Sigmoid colon (tissue), 7 donors: ENCODE measurements at places on chromosomes 11 and 22. TPM values are rescaled to one million over a fixed set of nuclear protein-coding genes. Genes with fewer than 3 reads are reported as not detected.
A peak's percentile ranks its signal among the peaks of the same experiment; 100 is the strongest.

DNA sequence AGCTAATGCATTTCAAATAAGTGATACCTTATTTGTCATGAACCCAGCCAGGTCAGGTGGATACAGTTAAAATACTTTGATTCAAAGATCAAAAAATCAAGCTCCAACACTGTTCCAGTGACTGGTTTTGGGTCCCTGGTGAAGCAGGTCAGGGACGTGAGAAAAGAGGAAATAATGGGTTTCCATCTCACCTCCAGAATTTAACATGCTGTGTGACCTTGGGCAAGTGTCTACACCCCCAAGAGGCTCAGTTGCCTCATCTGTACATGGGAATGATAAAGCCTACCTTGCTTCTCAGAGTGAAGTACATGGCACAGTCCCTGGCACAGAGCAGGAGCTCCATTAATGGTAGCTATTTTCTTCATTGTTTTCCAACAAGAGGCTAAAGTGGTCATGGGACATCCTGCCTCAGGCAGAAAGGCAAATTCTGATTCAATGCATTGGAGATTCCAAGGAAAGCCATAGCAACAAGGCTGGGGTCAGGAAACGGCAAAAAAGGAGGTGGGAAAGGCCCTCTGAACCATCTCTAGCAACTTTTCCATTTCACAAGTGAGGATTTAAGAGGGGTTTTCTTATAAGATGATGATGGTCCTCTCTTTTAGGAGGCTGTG, 108.5 kb downstream of the CSNK2A3 start:
- H3K4me3 ChIP-seq, result no peak overlapping the region
- no peak for DNase-seq
- no peaks in the 10 kb centered on the region for H3K4me1 ChIP-seq
- no peaks in the 10 kb centered on the region for H3K36me3 ChIP-seq
- no peaks in the 10 kb centered on the region for H3K27me3 ChIP-seq

- H3K27me3 ChIP-seq, result no peaks in the 10 kb centered on the region
- no peak overlapping the region for H3K4me3 ChIP-seq
- H3K27ac ChIP-seq, result no peak overlapping the region
Measured at GRCh38 chr22:47484960-47485569, 722.6 kb downstream of the TBC1D22A start.

GRCh38 chr11:73187854-73188253, 30.2 kb upstream of the P2RY2 start:
- H3K36me3 ChIP-seq, result no peaks in the 10 kb centered on the region
- H3K27ac ChIP-seq, result no peak overlapping the region
- peaks cover 10% of the 10 kb centered on the region for H3K4me1 ChIP-seq
- no peak overlapping the region for H3K4me3 ChIP-seq
- H3K27me3 ChIP-seq, result no peaks in the 10 kb centered on the region

Gene BRSK2
- 1.9 TPM for total RNA-seq

DNA sequence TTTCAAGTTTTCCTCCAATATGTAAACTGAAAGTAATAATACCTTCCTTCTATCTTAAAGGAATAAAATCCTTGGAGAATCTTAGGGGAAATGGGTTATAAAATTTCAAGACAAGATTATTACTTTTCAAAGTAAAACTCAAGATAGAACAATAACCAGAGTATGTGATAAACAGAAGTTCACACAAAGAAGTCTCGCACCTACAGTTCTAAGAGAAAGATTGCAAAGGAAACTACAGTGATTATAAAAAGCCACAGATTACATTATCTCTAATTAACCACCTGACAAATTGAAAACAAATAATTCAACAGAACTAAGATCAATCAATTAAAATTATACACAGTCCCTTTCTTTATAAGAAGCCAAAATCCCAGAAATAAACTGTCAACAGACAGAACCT, 34.0 kb downstream of the AMBRA1 start:
- peak overlapping the region; percentile 73 for H3K27ac ChIP-seq
- no peaks in the 10 kb centered on the region for H3K36me3 ChIP-seq
- no peaks in the 10 kb centered on the region for H3K27me3 ChIP-seq
- no peaks in the 10 kb centered on the region for H3K4me1 ChIP-seq

Gene GGT5
- 15.3 TPM for total RNA-seq

GRCh38 chr11:34044664-34045485, 6.7 kb upstream of the CAPRIN1 start:
- no peaks in the 10 kb centered on the region for H3K27me3 ChIP-seq
- H3K36me3 ChIP-seq, result no peaks in the 10 kb centered on the region
- H3K27ac ChIP-seq, result no peak overlapping the region
- H3K4me1 ChIP-seq, result no peaks in the 10 kb centered on the region
- H3K4me3 ChIP-seq, result no peak overlapping the region
- DNase-seq, result no peak
